Neural progenitor cell (in vitro differentiated cells): ENCODE measurements at places on chromosomes 11 and 22.

- no peak for DNase-seq
Observed at GRCh38 chr11:81869351-81870065, 864.2 kb downstream of the FAM181B start.

DNA sequence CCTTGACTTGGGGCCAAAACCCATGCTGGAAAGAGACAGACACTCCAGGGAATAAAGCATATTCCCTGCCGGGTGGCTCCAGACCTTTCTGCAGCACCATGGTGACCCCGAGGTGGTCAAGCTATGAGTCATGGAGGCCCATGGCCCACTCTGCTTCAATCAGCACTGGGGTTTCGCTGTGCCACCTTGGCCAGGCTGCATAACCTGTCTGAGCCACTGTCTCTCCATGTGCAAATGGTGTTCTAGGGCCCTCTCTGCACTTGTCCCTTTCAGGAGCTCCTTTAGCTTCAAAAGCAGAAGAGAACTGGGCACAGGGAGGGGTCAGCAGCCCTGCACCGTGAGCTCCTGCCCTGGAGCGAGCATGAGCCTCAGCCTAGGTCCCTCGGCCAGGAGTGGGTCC is 410.1 kb downstream of the SHANK2 start:
- no peak for DNase-seq

DNA sequence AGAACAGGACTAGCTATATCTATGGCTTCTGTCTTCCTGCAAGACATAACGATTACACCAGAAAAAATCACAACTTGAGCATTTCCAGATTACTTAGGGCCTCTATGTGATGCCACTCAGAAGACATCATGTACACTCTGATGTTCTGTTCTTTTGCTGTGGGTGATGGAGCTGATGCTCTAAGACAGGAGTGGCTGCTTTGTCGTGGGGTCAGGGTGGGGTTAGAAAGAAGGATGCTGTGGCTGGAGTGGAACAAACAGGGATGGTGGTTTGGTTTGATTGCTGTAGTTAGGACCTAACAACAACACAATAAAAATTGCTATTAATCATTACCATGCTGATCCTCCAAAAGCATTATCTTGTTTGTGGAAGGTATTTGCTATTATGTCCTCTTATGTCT is 120.3 kb upstream of the ARHGAP20 start:
- no peak for DNase-seq

- DNase-seq: no peak
Observed at GRCh38 chr11:16839821-16840220, 101.4 kb downstream of the C11orf58 start.

DNA sequence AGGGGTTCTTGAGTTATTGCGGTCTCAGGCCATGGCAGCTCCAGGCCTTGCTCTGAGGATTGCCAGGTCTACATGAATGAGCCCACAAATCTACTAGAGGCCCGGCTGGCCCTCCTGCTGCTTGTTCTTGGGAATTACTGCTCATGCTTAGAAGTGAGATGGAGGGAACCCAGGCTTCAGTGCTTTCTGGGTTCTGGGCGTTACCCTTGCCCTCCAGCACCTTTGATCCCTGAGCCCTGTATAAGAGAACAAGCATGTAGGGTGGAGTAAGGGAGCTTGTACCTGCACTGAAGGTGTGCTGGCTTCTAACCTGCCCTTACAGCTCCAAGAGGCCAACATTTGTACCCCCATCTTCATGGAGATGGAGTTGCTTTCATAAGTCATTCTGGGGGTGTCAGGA is 4.0 kb downstream of the NAA40 start:
- no peak for DNase-seq

DNA sequence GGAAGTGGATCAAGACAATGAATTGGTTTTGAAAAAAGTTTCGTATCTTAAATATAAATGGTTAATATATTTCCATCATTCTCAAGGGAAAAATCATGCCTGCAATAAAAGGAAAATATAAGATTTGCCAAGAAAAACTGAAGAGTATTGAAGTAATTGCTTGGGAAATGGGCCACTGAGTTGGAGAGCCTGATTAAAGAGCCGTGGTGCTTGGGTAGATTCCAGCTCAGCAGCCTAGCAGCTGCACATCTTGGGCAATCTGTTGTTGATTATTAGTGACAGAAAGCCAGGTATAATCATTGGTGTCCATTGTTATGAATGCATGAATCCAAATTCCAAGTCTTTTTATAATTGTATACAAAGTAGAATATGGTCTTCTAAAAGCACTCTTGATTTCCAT is 800.9 kb upstream of the CHORDC1 start:
- DNase-seq: no peak

GRCh38 chr11:6813656-6814055 is 14.2 kb upstream of the OR6A2 start:
- DNase-seq: no peak

DNA sequence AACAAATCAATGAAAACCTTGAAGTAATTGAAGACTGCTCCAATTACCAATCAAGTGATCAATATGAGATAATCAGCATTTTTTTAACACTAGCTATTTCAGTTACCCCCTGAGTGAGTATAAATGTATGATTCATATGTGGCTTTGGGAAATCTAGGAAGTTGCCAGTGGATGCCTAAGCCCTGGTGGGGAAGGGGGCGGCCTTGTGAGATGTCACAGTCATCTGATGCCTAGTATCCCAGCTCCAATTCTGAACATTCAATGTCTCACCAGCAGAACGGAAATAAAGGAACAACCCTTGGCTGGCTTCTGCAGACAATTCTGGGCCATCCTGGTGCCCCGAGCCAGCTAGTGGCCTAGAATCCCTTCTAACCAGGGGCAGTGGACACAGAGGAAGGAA is 58.5 kb upstream of the TIMP3 start:
- DNase-seq: no peak

- no peak for DNase-seq
Observed at GRCh38 chr11:62880231-62880802, 379 bp upstream of the SLC3A2 start.

DNA sequence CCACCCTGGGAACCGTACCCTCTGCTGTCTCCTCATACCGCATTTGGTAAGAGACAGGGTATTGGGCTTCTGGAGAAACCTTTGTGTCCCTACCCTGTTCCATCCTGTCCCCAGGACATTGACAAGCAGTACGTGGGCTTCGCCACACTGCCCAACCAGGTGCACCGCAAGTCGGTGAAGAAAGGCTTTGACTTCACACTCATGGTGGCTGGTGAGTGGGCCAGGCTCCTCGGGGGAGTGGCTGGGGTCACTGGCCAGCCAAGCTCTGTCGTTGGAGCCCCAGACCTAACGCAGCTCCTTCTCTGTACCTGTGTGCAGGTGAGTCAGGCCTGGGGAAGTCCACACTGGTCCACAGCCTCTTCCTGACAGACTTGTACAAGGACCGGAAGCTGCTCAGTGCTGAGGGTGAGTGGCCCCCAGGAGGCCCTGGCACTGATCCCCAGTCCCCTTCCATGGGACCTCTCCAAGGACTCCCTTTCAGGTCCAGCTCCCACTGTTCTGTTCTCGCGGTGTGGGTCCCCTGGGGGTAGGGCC is 3.8 kb upstream of the GP1BB start:
- no peak for DNase-seq

DNA sequence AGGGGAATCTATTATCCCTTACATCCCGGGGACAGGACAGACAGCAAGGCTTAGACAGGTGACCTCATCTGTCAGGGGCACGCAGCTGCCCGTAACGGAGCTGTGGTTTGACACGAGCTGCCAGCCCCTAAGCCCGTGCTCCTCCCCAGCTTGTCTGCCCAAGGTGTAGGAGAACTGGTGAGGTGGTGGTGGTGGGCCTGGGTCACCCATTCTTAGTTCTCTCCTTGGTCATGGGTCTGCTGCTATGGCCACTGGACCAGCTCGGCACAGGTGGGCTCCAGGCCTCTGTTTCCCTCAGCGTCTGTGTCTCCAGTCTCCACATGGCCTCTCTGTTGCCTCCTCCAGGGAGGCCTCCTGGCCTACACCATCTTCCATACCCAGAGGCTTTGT is 5.4 kb downstream of the PARVG start:
- DNase-seq: no peak

DNA sequence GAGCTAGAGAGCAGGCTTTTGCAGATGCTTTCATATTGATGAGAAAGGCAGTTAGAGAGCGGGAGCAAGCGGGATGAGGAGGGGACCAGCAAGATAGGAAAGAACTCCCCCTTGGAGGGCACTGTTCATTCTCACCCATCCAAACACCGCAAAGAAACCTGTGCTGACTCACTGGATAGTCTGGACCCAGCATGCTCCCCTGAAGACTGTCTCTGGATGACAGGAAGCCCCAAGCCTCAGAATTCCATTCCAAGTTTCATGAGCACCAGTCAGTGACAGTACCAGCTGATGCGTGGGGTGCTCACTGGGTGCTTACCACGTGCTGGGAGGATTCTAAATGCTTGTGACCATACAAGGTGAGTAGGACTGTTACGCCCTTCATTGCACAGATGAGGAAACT is 34.2 kb downstream of the MICAL3 start:
- DNase-seq: no peak

DNA sequence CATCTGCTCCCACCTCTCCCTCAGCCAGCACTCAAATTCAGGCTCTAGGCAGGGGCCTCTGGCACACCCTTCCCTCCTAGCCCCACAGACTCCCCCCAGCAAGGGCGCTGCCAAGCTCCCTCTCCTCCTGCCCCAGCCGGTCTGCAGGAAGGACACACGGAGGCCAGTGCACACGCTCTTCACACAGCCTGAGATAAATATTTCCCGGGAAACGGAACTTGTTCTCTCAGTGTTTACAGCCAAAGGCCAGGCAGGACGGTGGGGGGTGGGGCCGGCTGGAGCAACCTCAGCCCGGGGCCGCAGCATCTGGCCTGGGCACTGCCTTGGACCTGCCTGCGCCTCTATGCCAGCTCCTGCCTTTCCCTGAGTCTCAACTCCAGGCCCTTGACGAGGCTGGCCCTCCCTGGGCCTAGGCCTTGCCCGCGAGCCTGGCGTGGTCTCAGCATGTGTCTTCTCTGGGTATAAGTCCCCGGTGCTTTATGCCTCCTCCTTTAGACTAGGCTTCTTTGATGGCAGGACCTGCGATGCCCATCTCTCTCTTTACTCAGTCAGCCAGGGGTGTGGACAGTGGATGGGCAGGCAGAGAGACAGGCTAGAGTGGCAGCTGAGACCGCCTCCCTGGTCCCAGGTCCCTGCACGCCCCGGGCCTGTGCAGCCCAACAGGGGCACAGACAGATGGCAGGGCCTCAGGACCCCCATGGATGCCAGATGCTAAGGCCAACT is 48.4 kb downstream of the PDE2A start:
- DNase-seq: no peak

DNA sequence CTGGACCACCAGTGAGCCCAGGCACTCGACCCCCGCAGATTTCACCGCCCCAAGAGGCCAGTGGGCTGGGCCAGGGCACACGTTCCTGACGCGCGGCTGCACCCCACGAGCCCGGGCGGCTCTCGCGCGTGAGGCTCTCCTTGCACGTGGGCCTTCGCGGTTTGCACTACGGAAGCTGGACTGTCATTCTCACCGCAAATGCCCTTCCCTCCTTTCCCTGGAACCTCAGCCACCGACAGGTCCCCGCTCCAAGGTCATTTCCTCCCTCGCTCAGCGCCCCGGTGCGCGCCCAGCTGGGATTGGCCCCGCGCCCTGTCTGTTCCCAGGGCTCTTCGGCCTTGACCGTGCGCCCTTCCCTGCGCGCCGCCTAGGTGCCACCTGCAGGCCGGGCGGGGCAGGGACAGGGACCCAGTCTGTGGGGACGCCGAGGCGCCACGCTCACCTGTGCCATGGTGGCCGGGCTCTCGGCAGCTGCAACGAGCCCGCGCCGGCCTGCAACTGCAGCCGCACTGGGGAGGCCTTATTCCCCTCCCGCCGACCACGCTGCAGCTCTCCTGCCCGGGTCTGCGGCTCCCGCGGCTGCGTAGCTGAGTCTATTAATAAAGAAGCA is 2.1 kb upstream of the CPT1A start:
- peak; percentile 57 for DNase-seq

GRCh38 chr22:41513391-41513790 is 30.9 kb downstream of the POLR3H start:
- no peak for DNase-seq

DNA sequence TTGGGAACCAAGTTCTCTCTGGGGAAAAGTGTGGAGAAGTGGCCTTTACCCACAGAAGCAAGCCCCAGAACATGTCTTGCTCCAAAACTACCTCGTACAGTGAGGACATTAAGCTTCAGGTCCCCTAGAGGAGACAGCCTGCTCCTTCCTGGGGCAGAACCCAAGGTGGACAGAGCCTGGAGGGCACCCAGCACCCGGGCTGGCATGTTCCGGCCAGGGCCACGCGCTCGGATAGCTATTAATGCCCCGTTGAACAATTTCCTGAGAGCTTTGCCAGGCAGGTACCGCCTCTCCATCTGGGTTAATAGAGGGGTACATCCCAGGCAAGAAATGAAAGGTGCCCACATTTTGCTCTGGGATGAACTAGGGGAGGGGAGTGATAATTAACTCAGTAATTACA is 169.0 kb upstream of the GRK3 start:
- DNase-seq: no peak

GRCh38 chr11:27701355-27702105 is 1.3 kb upstream of the BDNF start:
- DNase-seq: peak; percentile 55

DNA sequence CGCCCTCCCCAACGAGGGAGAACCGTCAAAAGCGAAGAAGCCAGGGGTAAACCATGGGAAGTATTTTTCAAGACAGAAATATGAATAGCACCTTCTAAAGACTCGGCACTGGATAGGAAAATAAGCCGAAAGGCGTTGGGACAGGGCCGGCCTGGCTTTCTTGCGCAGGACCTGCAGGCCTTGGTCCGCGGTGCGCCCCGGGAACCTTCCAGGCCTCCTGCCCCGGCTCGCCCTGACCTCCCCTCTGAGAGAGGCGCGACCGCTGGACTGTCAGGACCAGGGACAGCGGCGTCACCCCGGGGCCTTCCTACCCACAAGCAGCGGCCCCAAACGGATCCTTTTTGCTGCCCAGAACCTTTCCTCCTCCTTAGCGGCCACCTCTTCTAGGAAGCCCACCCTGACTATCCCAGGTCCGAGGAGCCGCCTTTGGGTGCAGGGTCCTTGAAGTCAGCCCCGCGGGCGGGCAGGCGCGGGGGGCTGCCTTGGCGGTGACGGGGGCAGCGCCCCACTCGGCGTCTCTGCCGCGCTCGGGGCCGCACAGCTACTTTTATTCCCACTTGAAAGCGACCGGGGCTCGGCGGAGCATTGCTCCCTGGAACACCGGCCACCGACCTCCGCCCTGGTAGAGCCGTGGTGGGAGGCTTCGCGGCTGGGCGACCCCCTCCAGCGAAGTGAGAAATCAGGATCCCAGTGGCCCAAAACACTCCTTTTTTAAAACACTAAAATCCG is 650 bp upstream of the MAPK11 start:
- DNase-seq: peak; percentile 92

- DNase-seq: no peak
Observed at GRCh38 chr11:73001615-73002014, 140.5 kb downstream of the FCHSD2 start.

DNA sequence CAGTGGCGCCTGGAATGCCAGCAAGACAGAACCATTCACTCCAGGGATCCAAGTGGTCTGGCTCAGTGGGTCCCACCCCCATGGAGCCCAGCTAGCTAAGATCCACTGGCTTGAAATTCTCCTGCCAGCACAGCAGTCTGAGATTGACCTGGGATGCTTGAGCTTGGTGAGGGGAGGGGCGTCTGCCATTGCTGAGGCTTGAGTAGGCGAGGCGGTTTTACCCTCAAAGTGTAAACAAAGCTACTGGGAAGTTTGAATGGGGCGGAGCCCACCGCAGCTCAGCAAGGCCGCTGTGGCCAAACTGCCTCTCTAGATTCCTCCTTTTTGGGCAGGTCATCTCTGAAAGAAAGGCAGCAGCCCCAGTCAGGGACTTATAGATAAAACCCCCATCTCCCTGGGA is 125.7 kb upstream of the DDI1 start:
- no peak for DNase-seq
